Effector CD8-positive, alpha-beta T cell (primary cell): ENCODE measurements at places on chromosomes 12 and 14.

GRCh38 chr12:13084898-13085640 is 18.4 kb downstream of the GSG1 start:
- no peak for DNase-seq

- DNase-seq, result no peak
These were observed 6.7 kb downstream of the BBS10 start for GRCh38 chr12:76341436-76342030.

GRCh38 chr12:103986829-103987228 is 21.2 kb downstream of the TDG start:
- no peak for DNase-seq

DNA sequence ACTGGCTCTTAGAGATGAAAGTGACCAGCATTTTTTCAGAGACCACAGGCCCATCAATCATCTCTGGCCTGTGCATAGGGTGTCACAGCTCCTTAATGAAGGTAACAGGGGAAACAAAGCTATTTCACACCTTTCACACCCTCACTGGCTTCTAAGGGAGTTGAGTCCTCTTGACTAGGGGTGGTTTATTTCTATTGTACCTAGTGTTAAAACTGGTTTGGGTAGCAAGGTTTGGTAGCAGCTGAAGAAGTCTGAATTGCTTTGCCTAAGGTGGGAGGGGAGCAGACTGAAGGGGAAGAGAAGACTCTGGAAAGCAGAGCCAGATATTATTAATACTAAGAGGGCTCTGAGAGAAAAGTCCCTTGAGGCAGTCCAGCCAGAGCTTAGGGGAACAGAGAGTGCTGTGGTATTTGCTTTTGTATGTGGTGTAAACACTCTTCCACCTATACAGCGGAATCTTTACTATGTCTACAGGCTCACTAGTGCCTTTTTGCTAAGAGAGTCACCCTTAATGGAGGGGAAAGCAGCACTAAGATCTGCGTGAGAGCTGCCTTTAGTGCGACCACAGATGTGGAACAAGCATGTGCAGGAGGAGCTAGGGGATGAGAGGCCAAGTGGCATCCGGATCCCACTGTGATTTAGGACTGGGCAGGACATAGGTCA is 95.8 kb downstream of the STXBP6 start:
- no peak for DNase-seq

DNA sequence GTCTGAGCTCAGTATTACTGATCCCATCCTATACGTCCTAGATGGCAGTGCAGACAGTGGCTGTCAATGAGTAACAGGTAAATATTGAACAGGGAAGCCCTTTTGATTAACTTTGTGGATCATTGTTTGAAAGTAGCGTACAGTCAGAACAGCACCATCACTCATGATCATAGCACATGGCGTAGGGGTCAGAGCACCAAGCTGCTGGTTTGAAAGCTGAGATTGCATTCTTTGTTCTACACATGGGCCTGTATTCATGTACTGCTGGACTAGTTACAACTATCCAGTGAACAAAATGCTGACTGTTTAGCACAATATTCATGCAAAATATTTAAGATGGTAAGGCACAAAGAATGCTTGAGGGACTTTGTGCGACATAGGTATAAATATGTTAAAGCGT is 131.8 kb downstream of the NPAS3 start:
- DNase-seq, result no peak

GRCh38 chr12:53603196-53603595 is 23.0 kb downstream of the ATF7 start:
- no peak for DNase-seq
